Lung microvascular endothelial cell (primary cell): ENCODE measurements at places on chromosomes 7 and 10. TPM values are rescaled to one million over a fixed set of nuclear protein-coding genes. Genes with fewer than 3 reads are reported as not detected.
A peak's percentile ranks its signal among the peaks of the same experiment; 100 is the strongest.

DNA sequence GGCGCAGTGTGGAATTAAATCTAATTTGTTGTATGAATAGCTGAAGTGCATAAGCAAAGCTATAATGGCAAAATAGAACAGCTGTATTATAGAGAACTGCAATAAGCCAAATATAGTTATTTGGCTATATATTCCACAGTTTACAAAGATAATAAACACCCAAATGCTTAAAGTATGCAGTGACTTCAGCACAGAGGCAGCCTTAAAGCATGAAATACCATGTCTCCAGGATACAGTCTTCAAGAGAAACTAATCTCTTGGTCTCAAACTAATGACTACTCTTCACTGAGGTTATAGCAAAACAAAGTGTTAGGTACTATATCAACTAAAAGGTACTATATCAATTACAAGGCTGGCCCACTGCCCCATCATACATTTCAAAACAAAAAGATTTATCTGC, 48.0 kb downstream of the NT5C2 start:
- DNase-seq: no peak

Gene KCP
- total RNA-seq: not detected in 2 replicates

Gene PRXL2A
- 92.8 and 195 TPM in 2 replicates for total RNA-seq

DNA sequence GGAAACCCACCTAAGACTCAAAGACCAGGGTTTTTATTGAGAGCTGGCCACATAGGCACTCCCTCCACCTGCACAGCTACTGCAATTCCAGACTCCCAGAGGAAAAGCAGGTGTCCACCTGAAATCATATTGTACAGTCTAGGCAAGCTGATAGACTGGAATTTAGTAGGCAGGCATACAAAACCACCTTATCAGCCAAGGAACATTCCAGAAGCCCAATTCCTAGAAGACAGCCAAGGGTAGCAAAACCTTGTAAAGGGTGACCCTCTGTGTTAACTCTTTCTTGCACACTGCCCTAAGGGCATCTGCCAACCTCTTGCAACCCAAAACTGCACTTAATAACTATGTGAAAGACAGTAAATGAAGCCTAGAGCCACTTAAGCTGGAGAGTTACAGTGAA, 5.3 kb downstream of the TMEM176A start:
- DNase-seq: no peak

DNA sequence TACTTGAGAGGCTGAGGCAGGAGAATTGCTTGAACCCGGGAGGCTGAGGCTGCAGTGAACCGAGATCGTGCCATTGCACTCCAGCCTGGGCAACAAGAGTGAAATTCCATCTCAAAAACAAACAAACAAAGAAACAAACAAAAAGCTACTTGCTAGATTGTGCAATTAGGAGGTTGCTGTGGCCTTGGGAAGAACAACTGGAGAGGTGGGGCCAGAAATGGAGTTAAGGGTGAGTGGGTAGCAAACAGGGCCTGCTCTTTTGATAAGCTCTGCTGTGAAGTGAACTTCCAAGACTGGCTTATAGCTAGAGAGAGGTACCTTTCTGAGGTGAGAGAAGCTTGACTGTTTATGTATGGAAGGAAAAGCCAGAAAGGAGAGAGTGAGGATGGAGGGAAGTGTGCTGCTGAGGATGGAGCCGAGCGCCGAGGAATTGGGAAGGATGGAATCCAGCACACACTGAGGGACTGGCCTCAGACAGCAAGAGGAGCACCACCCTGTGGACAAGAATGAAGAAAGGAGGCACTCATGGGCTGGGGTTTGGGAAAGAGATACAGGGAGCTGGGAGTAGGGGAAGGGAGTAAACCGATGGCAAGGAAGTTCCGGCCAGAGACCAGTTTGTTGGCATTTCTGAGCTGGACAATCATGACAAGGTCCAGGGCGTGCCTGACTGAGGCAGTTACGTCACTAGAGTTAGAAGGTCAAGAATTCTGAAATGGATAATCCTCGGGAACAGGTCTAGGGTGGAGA, 7.0 kb upstream of the RPEL1 start:
- peak; percentile 56 for DNase-seq

GRCh38 chr10:25758041-25758457, 176.0 kb upstream of the MYO3A start:
- peak; percentile 1 for DNase-seq

DNA sequence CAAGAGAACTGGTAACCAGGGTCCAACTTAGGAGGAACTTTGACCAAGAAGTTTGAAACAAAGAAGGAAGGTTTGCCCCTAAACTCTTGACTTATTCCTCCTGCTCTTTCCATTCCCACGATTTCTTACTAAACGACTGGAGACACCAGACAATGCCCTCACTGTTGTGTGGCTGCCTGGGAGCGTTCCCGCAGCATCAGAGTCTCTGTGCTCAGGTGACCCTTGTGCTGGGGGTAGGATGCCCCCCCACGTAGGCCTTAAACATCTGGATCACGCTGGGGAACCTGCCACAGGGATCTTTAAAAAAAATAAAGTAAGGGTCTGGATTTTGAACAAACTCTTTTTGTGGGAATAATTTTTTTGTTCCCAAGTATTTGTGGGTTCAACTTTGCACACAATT, 30.1 kb upstream of the CTBP2 start:
- no peak for DNase-seq

DNA sequence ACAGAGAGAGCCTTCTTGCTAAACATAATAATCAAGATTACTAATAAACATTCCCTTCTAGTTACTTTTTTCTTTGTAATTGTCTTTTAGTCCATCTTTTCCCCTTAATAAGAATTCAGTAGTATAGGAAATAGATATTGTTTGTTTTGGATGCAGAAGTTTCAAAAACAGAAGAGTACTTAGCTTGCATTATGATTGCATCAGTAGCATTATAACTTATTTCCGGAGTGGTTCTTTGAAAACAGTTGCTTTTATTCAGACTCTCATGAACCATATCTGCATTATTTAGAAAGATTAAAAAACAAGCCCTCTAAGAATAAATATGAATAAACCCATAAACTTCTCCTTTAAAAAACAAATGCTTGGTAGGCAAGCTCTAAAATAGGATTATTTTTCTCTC, 34.0 kb upstream of the DKK1 start:
- DNase-seq: peak; percentile 13

DNA sequence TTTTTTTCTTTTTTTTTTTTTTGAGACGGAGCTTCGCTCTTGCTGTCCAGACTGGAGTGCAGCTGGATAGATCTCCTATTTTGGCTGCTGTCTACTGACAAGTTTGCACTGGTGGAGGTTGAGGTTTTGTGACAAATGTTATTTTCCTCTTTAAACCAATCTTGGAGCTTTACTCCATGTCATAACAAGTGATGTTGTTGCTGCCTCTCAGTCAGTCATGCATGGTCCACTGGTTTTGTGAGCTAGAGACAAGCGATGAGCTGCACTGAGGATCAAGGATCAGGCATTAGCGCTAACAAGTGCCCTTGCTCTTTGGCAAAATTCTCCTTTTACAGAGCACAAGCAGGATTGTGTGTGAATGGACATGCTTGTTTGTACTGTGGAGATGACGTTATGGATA, 805 bp upstream of the WDFY4 start:
- no peak for DNase-seq

Gene NPSR1
- not detected in 2 replicates for total RNA-seq

GRCh38 chr7:132779164-132779563, 202.9 kb upstream of the PLXNA4 start:
- DNase-seq: no peak

DNA sequence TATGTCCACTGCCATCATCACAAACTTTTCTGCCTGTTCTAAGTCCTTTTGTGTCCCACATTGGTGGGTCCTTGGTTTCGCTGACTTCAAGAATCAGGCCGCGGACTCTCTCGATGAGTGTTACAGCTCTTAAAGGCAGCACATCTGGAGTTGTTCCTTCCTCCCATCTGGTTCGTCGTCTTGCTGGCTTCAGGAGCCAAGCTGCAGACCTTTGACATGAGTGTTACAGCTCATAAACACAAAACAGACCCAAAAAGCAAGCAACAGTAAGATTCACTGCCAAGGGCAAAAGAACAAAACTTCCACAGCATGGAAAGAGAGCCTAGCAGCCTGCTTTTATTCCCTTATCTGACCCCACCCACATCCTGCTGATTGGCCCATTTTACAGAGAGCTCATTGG, 30.2 kb downstream of the ASNS start:
- DNase-seq: no peak

- peak; percentile 82 for DNase-seq
Observed at GRCh38 chr10:58237014-58237834, 30.5 kb downstream of the IPMK start.

- DNase-seq: peak; percentile 55
Observed at GRCh38 chr10:4344492-4344994, 481.5 kb upstream of the AKR1E2 start.

DNA sequence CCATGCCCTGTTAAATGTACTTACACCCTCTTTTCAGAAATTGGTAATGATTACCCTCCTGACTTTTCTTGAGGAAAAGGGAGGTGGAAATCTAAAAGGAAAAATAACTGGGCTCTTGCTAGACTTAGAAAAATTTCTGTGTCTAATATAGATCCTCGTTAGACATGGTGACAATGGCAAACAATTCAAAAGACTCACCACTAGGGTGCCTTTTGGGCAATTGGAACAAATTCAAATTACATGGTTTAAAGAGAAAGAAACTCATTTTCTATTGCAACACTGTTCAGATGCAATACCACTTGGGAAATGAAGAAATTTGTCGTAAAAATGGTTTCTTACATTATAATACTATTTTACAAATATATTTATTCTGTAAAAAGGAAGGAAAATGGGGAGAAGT, 950.1 kb downstream of the GRM8 start:
- DNase-seq: no peak

DNA sequence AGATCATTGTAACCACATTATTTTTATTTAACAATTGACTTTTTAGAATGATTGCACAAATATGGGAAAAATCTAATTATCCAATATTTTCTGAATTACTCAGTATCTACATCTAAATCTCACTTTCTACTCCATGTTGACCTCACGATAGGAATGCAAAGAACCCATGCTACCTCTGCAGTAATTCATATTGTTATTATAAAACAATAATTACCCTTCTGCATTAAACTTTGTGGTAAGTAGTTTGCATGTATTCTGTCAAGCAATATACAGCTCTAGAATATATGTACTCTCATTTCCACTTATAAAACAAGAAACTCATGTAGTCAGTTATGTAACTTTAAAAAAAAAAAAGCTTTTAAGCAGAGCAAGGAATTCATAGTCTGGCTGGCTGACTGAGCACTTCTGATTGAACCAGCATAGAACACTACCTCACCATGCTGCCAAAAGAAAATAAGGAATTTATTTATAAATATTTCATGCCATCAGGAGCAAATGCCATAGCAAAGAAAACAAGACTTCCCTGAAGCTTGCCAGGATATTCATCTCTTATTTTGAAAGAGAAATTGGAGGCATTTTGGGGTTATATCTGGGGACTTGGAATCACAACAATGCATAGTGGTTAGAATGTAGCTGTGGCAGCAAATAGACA, 895.7 kb downstream of the XPNPEP1 start:
- DNase-seq: no peak

DNA sequence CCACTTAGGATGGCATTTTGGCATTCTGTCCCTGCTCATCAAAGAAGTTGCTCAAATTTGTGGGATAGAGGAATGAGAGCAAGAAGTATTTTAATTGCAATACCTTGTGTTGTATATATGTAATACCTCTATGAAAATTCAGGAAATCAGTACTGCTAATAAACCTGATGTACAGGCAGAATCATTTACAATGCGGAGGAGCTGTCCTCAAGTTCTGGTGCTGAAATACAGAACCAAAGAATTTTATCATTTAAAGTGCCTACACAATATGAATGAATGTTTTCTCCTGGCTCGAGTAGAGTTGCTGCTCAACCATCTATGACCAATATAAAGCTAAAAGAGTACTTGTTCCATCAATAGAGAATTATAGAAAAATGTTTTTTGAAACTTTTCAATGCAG, 305.8 kb downstream of the PLXNA4 start:
- DNase-seq: peak; percentile 33

DNA sequence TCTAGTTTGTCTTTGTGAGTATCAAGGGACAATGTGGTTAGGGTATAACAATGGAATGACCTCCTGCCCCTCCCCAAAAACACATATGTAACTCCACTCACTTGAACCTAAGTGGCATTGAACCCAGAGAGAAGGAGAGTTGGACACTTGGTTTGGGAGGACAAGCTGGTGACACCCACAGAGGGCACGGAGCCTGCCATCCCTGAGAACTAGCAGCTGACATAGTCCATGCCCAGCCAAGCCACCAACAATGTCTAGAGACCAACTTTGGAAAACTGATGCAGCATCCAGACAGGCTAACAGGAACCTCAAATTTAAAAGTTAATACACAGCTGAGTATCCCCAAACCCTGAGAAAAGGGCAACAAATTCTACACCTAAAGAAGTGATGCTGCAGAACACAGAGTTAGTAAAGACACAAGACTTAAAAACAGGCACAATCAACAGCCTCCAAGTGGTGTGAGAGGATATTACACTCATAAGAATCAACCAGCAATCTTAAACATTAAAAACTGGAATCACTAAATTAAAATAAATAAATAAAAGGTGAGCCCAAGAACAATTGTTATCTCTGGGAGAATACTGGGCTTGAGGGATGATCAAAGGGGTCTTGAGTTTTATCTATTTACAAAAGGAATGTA, 27.2 kb downstream of the NUDCD3 start:
- DNase-seq: no peak

DNA sequence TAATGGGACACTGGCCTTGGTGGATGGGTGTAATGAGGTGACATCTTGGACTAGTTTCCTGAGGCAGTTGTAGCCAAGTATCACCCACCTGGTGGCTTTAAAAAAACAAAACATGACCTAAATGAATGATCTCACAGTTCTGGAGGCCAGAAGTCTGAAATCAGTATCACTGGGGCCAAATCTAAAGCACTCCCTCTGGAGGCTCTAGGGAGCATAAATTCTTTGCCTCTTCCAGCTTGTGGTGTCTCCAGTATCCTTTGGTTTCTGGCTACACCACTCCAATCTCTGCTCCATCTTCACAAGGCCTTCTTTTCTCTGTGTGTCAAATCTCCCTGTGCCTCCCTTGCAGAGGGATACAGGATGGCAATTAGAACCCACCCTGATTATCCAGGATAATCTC, 342.9 kb downstream of the CALN1 start:
- DNase-seq: no peak

Gene DMBT1
- not detected in 2 replicates for total RNA-seq

Gene ITPRIP
- total RNA-seq: 24.6 and 35.5 TPM in 2 replicates
